ENCODE measurements at places on chromosomes 5 and 9.

DNA sequence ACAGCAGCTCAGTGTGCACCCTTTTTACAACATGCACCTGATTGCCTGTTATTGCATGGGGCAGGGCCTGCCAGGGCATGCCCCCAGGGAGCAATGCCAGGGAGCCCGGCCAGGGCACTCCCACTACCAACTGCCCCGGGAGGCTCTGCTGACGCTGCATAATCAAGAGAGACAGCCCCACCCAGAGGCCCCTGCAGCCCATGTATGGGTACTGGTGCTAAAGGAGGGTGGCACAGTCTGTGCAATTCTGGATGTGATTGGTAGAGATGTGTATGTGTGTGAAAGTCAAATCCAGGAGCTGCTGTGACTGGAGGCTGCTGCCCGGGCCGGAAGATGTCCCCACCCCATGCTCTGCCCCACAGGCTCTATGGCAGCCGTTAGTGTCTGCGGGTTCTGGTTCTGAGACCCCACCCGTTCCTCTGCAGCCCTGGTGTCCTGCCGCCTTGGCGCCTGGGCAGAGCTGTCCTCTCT, 3.9 kb upstream of the NEURL1B start:
- DNase-seq: no peak

- DNase-seq: no peak
Observed at GRCh38 chr9:30673132-30673531, 1711.3 kb upstream of the ACO1 start.

- no peak for DNase-seq
Observed at GRCh38 chr9:104856413-104856941, 71.5 kb downstream of the ABCA1 start.

- no peak for DNase-seq
Observed at GRCh38 chr9:105510024-105510423, 47.9 kb upstream of the FKTN start.

DNA sequence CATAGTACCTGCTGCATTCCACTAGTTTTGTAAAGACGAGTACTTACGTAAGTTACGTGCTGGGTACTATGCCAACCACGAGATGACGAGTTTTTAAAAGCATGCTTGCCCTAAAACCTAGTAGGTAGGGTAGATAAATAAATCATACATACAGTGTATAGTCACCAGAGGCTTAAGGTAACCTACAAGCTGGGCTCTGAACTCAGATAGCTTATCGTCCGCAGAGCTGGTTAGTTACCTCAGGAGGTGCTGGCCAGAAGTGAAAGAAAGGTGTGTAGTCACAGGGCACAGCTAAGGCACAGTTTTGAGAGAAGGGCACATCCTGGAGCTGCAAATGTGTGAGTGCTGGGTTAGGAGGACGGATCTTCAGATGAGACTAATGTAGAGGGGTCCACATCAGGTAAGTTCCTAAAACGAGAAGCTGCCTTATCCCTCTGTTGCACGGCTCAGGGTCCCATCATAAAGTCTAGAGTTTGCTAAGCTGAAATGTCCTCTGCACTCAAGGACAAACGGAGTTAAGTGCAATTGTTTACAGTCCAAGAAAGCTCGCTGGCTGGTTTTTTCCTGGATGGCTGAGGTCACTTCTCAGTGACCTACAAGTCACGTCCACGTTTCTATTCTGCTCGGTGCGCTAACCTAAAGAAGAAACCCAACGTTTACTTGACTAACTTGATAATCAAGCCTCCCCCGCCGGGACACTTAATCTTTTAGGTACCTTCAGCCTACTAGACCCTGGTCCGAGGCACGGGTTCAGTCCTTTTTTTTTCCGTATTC, 1.1 kb upstream of the SNX24 start:
- DNase-seq: no peak
